NCI-H2171 (cell line): ENCODE measurements at places on chromosomes 5 and 9.
A peak's percentile ranks its signal among the peaks of the same experiment; 100 is the strongest.

- DNase-seq, result no peak
Measured at GRCh38 chr9:37622462-37622861, 28.3 kb upstream of the FRMPD1 start.

GRCh38 chr9:131181091-131181681 is 55.8 kb downstream of the NUP214 start:
- no peak for DNase-seq

DNA sequence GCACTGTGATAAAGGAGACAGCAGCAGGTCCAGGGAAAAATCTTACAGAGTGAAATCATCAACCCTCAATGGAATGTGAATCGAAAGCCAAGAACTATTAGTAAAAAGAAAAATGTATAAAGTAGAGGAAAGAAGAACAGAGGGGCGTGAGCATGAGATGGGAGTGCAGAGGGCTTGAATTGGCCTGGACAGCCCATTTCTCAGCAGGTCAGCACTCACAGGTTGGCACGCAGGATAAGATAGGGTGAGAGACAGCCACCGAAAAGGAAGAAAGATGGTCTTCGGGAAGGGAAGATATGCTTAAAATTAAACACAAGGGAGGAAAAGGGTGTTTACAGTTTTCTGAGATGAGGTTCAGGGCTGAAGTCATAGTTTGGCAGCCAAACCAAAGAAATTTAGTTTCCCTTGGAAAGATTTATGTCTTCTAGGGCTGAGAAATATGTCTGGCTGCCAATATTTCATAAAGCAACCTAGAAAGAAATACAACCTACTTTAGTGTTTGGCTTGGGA is 524.7 kb downstream of the SPATA31D1 start:
- DNase-seq, result no peak

- DNase-seq, result no peak
Measured at GRCh38 chr5:75054134-75054930, 2.0 kb upstream of the GCNT4 start.

DNA sequence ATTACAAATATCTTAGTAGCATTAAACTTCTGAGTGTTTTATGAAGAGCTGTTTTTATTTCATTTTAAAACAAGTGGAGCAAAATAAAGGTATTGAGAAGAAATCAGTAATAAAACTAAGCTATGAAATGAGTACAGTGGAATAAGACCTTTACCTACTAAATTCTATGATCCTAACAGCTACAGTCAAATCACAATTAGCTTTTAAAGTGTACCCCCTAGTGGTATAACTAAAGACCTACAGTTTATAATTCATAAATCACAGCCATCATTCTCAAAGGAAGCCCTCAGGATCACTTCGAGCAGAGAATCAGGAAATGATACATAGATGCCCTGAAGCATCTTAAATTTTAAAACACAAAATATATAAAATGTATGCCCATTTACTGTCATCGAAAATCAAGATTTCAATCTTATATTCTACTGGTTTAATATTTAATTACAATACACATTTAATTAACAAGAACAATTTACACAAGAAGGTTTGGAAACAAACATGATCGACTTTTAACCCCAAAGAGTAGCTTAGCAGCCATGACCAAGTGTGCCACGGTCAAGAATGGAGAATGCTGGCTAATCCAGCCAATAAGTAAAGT is 12.3 kb downstream of the CCNH start:
- peak; percentile 2 for DNase-seq

DNA sequence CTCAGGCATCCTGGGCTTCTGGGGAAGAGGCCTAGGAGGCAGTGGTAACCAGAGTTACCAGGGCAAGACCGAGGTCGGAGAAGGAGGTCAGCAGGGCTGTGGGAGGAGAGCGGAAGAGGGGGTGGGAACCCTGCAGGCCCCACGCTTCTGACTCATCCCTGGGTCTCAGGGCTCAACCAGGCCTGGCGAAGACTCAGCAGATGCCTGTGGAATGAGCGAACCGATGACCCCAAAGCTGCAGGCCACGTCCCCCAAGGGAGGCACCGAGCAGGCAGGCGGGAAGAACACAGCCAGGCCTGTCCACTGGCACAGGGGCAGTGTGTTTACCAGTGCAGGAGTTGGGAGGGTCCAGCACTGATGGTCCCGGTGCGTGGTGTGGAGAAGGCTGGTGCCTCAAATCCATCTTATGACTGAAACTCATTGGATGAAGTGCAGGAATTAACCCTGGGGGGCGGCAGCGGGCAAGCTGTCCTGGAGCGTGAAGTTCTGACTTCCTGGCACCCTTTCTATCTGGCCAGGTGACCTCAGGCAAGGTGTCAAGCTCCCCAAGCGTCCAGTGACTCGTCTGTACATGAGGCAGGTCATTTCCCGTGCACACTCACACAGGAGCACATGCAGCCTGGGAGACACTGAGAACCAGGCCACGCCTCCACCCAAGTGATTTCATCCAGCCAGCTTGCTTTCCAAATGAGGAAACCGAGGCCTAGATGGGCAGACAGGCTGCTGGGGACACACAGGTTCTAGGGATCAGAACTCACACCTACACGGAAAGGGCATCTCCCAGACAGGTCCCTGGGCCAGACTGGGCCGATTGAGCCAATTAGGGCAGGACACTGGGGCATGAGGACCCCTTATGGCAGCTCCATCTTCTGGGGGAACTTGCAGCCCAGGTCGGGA is 69.1 kb downstream of the ADAMTS2 start:
- DNase-seq, result no peak

GRCh38 chr9:75188756-75189155 is 100.4 kb downstream of the OSTF1 start:
- DNase-seq, result no peak
